ENCODE measurements at places on chromosomes 2 and 18.

DNA sequence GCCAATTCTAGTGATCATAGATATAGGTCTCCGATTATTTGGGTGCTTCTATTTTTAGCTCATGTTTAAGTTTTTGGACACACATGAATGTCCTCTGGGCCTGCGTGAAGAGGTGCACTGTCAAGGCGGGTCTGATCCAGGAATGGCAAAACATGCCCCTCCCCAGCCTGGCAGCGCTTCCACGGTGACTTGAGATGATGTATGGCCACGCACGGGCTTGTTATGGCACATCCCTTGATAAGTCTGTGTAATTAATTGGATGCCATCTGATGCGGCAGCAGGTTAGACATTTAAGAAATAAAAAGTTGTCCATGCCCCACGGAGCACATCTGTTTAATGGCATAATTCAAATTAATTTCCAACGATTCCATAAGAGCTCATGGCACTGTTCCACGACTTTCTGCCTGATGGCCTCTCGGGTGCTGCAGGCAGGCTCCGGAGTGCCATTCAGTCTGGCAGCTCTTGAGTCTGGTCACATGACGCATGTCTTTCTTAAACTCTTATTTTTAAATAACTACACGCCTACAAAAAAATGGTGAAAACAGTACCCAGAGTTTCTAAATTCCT lies 151.4 kb downstream of the ACKR3 start:
- DNase-seq = no peak

GRCh38 chr2:3243804-3244203 lies 133.8 kb downstream of the EIPR1 start:
- no peak for DNase-seq

- no peak for DNase-seq
Observed at GRCh38 chr2:14861181-14861580, 228.7 kb downstream of the LRATD1 start.

GRCh38 chr2:37489041-37489456 lies 144.6 kb downstream of the QPCT start:
- DNase-seq = no peak

DNA sequence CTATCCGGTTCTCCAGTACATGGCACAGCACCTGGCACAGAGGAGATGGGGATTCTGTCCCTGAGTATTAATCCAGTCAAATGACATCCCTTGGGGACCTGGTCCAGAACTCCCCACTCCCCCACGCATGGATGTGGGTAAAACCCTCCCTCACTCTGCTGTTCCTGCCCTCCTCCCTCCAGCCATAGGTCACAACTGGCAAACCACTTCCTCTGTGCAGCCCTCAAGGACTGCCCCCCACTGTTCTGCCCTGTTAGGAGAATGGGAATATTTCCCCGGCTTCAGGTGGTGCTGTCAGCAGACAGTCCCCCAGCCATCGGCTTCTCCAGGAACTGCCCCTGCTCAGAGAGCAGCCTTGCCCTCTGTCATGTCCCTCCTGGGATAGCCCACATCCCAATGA lies 1.5 kb upstream of the TFCP2L1 start:
- no peak for DNase-seq

- no peak for DNase-seq
Observed at GRCh38 chr18:61448316-61448715, 115.1 kb downstream of the CDH20 start.

GRCh38 chr2:31217465-31218200 lies at the start of gene CAPN14:
Gene CAPN14, minus strand, starts transcription at chr2:31217515. Its CDS starts 12,068 bp downstream, at chr2:31205447.
- DNase-seq = no peak

DNA sequence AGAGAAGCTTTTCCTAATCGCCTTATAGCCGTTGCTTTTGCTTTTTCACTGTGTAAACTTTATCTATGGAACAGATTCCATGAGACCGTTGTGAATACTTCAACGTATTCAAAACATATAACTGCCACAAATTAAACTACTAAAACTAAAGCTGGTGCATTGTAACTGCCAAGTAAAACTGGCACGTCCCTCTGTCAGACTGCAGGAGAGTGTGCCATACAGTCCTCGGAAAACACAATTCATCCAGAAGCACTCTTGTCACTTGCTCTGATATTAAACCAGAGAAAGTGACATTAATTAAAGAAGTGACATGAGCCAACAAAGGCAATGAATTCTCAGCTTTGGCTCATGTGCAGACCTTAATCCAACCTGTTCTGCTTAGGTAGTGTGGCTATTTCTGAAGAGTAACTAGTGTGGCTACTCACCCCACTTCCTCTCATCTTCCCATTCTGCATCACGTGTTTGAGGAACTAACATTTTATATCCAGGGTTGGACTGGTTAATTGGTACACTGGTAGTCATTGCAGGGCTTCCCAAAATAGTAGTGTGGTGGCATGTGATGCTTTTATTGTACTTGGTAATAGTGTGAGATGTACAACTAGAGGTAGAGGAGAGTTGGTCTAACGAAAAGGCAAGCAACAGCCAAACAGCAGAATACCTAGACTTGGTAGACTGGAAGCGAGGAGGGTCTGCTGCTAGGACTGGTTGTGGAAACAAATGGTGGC lies 9.7 kb downstream of the VRK2 start:
- DNase-seq = no peak

- DNase-seq = no peak
Observed at GRCh38 chr2:99680946-99681345, 191.1 kb upstream of the REV1 start.

GRCh38 chr2:176156301-176156806 lies 753 bp upstream of the HOXD3 start:
- DNase-seq = no peak

- no peak for DNase-seq
Observed at GRCh38 chr2:241180495-241180894, 8.0 kb upstream of the ANO7 start.

DNA sequence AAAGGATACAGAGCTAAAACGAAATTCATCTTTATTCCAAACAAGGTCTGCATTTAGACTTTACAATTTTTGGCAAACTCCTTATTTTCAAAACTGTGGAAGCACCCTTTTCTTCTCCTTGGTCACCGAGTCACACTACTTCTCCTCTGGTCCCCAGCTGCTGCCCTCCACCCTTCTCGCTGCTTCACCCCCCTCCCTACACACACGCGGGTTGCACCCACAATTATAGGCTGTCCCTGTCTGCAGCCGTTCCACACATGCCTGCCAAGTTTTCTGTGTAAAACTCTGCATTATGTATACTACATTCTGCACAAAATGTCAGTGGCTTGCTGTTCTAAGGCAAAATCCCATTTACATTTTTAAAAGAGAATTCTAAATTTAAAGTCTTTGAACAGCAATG lies 63.5 kb downstream of the PTPN2 start:
- DNase-seq = no peak

GRCh38 chr2:144132357-144132756 lies 387.6 kb downstream of the ZEB2 start:
- no peak for DNase-seq

- no peak for DNase-seq
Observed at GRCh38 chr2:61100801-61101200, 35.1 kb downstream of the SANBR start.

DNA sequence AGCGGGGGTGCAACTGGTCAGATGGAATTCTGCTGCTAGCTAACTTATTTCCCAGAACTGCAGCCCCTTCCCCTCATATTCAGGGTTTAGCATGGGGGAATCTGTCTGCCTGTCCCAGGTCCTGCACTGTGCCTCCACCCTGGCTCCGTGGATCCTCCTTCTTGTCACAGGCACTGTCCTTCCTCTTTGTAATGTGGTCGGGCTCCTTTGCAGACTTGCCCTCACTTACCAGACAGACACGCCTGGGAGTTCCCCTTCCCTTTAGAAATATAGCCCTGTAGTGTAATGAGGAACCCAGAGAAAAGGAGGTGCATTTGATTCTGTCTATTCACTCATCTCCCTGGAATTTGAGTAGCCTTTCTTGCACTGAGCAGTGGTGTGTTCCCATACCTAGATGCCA lies 108.7 kb downstream of the TRIM43 start:
- no peak for DNase-seq

- DNase-seq = no peak
Observed at GRCh38 chr2:11669454-11670291, at the start of gene NTSR2. Gene NTSR2, minus strand, starts transcription at chr2:11670195. Its CDS starts 66 bp downstream, at chr2:11670129.

DNA sequence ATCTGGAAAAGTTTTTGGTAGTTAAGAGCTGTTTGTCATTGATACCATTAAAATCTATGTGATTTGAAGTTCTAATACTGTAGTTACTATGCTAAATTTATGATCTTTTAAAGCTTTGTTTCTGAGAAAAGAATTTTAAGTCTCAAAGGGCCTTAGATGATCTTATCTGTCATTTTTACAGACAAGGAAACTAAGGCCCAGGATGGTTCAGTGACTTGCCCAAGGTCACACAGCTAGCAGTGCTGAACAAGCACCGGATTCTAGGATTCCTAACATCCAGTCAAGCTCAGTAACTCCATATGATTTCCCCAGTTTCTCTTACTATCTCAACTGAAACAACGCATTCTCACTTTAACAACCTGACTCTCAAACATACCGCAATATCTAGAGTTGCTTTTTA lies 37.7 kb downstream of the PELI1 start:
- no peak for DNase-seq

DNA sequence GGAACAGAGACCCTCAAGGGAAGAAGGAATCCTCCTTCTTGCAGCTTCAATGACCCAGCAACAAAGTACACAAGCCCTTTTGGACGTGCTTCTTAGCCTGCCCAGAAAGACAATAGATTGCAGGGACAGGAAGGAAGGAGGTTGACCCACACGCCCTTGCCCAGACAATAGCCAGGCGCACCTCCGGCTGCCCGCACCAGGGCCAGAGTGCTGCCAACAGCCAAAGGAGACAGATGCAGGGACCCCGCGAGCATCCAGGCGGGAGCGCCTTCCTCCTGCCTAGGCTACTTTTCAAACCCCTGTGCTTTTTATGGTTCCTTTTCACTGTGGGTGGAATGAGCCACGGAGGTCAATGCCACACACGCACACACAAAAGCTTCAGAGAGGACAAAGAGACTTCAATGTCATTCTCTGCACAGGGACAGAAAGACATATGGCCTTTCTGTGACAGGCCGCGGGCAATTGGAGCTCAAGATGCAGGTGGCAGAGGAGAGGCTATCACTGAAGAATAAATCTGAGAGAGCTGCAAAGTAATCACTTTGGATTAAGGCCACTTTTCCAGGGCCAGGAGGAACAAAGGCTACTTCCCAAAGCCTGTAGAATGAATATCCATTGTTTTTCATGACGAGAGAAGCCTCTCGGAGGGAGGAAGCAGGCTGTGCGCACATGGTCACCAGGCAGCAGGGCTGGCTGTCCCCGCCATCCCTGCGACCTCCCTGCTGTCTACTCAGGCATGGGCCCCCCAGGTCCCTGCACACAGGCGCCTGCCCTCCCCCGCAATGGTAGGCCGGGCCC lies 300.6 kb downstream of the EIPR1 start:
- no peak for DNase-seq

DNA sequence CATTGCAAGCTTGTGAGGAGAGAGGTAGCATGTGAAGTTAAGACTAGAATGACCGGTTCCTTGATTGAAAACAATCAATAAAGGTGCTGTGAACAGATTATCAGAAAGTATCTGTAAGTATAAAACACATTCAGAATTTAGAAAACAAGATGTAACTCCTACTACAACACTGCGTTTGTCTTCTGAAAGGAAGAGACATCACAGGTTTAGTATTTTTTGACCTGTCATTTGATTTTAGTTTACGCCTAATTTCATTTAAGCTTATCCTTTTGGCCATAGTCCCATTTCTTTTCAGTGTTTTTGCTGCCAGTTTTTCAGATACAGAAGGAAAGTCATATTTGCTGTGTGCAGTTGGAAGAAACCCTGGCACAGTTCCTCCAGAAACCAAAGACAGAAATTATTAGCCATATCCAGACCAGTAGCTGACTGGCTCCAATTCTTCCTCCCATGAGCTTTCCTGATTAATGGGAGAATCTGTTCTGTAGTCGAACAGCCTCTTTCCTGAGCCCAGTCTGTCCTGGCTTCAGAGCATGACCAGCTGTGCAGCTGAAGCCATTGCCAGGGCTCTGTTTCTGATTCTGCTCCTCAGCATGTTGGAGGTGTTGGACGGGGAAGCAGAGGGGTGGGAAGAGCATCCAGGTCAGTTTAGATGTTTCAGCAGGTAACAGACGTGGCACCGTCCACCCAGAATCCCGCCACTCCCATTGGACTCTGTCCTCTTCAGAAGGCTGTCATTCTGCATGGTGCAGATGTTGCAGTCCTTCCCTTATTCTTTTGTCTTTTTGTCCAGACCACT lies 61.0 kb downstream of the CRIM1 start:
- no peak for DNase-seq

DNA sequence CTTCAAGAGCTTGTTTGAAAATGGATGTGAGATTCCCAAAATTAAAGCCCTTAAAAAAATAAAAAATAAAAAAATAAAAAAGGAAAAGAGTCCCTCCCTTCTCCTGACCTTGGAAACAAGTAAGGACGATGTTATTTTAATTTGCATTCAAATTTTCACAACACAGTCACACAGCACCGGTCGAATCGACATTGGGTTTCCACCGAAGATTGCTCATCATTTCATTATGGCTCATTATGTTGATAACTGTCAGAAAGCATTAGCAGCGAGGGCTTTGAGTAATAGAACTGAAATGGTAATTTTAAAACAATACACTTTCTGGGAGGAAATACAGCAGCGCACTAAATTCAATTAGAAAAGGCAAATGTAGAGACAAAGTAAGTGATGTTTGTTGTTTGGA lies 78.7 kb downstream of the EPHA4 start:
- no peak for DNase-seq

GRCh38 chr2:883260-883802 lies 67.3 kb upstream of the SNTG2 start:
- DNase-seq = no peak

DNA sequence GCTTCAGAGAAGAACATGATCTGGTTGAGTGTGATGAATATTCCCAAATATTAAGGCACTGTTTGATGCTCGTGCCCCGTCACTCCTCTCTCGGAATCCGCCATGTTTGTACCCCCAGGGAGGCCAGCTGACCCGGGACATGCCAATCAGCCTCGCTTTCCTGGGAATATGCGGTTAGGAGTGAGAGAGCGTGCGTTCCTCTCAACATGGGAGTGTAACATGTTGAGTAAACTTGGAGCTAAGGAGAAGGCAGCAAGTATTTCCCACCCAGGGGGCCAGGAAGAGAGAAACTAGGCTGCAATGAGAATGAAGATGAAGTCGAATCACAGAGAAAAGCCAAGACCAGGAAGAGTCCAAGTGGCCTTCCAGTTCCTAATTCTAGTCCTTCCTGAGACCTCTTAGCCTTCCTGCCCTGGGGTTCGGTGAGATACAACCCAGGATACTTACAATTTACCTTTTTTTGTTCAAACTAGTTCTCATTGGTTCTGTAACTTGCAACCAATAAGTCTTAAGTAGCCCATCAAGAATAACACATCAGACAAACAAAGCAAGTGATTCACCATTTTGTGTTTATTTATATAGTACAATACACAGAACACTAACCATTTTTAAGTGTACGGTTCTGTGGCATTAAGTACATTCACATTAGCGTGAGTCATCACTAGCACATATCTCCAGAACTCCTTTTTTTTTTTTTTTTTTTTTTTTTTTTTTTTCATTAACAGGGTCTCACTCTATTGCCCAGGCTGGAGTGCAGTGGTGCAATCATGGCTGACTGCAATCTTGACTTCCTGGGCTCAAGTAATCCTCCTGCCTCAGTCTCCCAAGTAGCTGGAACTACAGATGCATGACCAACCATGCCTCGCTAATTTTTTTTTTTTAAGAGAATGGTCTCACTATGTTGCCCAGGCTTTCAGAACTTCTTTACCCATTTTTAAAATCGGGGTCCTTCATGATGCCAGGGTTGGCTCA lies 36.4 kb upstream of the SLC1A4 start:
- DNase-seq = no peak

- no peak for DNase-seq
Observed at GRCh38 chr2:120586507-120587278, 149.0 kb upstream of the GLI2 start.

- DNase-seq = no peak
Observed at GRCh38 chr2:45344071-45344470, 267.0 kb downstream of the SRBD1 start.

GRCh38 chr2:110702514-110703380 lies 24.9 kb upstream of the BUB1 start:
- DNase-seq = no peak

Data from stimulated activated CD4-positive, alpha-beta T cell treated with anti-CD3 and anti-CD28 coated beads, Interleukin-1b, Interleukin-23, amount 100 ng/mL, for 4 hours (primary cell).